ENCODE measurements at places on chromosomes 3 and 15. TPM values are rescaled to one million over a fixed set of nuclear protein-coding genes. Genes with fewer than 3 reads are reported as not detected.

PDZRN3 gene
- 17.0 TPM for total RNA-seq

MCF2L2 gene
- total RNA-seq = under 0.01 TPM

EOMES gene
- total RNA-seq = not detected

MYEF2 gene
- total RNA-seq = 4.5 TPM

MAP6D1 gene
- 1.9 TPM for total RNA-seq

HLTF gene
- total RNA-seq = 39.1 TPM

SOX14 gene
- total RNA-seq = not detected

- no peak overlapping the region for H3K27ac ChIP-seq
- no peak overlapping the region for H3K4me3 ChIP-seq
- no peaks in the 10 kb centered on the region for H3K4me1 ChIP-seq
- H3K27me3 ChIP-seq = no peaks in the 10 kb centered on the region
- H3K36me3 ChIP-seq = no peaks in the 10 kb centered on the region
Measured at GRCh38 chr3:117814975-117815374, 1105.4 kb downstream of the TUSC7 start.

- H3K4me3 ChIP-seq = 0 out of 2 replicates have a peak overlapping the region, but pooled peaks have one; percentile 4
- no peaks in the 10 kb centered on the region for H3K4me1 ChIP-seq
- H3K27ac ChIP-seq = no peak overlapping the region
- H3K27me3 ChIP-seq = peaks cover 8% of the 10 kb centered on the region
- DNase-seq = peak; percentile 54
Measured at GRCh38 chr3:114213292-114213626, 24.1 kb downstream of the ZNF80 start.

DNA sequence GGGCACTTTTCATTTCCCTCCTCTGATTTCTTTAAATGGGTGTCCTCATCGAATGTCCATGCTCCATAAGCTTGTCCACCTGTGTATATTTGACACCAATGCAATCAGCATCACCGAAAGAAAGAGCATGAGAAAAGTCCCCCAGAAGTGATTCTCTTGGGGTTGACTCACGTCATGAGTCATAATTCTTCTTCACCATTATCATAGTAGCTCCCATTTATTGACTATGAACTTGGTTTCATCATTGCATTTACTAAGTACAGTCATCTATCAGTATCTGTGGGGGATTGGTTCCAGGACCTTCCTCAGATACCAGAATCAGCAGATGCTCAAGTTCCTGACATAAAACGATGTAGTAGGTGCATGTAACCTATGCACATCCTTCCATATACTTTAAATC lies 372.5 kb upstream of the CFAP20DC start:
- no peak overlapping the region for H3K27ac ChIP-seq
- H3K36me3 ChIP-seq = no peaks in the 10 kb centered on the region
- no peak overlapping the region for H3K4me3 ChIP-seq
- peak; percentile 94 for DNase-seq
- no peaks in the 10 kb centered on the region for H3K27me3 ChIP-seq

DNA sequence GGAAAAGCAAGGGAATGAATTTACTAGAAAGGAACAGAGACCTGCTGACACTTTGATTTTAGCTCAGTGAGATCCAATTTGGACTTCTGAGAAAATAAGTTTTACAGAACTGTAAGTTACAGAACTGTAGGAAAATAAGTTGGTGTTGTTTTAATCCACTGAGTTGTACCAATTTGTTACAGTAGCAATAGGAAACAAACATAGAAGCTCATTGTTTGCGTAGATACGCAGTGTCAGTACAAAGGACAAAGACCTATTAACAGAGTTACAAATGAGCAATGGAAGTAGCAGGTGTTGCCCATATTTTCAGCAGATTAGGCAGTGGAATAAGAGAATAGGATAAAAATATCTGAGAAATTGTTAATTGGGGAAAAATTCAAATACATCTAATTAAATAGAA lies 385.8 kb upstream of the CNTN6 start:
- H3K27ac ChIP-seq = no peak overlapping the region
- H3K27me3 ChIP-seq = no peaks in the 10 kb centered on the region
- no peak for DNase-seq
- H3K4me3 ChIP-seq = no peak overlapping the region
- H3K4me1 ChIP-seq = no peaks in the 10 kb centered on the region

GRCh38 chr3:126121632-126122031 lies 37.7 kb upstream of the SLC41A3 start:
- H3K4me1 ChIP-seq = no peaks in the 10 kb centered on the region
- no peak overlapping the region for H3K27ac ChIP-seq
- H3K27me3 ChIP-seq = peaks cover 51% of the 10 kb centered on the region
- no peak overlapping the region for H3K4me3 ChIP-seq
- DNase-seq = no peak

DNA sequence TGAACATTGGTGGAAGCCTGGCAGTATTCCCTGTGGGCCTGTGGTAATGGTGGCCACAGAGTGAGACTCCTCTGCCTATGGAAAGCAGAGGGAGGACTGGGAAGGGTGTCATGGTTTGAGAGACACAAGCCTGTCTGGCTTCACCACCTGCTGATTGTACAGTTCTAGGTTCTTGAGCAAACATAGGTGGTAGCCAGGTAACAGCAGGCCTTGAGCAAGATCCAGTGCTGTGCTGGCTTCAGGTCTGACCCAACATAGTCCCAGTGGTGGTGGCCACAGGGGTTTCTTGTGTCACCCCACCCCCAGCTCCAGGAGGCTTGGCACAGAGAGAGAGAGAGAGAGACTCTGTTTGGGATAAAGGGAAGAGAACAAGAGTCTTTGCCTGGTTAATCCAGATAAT lies 22.7 kb upstream of the KPNA4 start:
- H3K4me3 ChIP-seq = no peak overlapping the region
- DNase-seq = no peak
- H3K27ac ChIP-seq = no peak overlapping the region
- H3K27me3 ChIP-seq = no peaks in the 10 kb centered on the region

DNA sequence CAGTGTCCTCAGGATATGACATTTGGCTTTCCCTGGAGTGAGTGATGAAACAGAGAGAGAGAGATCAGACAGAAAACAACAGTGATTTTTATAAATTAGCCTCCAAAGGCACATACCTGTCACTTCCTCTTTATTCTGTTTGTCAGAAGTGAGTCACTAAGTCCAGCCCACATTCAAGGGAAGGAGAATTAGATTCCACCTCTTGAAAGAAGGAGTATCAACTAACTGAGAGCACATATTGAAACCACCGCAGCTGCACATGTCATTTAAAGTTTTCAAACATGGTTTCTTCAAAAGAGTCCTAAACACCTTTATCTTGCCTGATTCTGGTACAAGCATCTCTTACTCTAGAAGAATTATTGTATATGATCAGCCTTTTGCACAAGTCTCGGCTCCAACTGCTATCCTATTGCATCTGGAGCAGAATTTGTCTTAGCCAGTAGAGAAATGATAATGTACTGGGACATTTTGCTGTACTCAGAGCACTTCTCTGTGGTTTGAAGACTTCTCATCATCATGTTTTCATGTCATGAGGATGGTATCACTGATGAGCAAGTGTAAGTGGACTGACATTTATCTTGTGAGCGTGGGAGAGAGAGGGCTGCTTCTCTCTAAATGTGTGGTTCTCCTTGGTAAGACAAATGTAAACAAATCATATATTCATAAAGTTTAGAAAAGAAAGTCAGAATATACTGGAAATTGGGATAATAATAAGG lies 338.9 kb upstream of the CFAP20DC start:
- no peak overlapping the region for H3K4me3 ChIP-seq
- no peak for DNase-seq
- no peaks in the 10 kb centered on the region for H3K27me3 ChIP-seq
- no peaks in the 10 kb centered on the region for H3K4me1 ChIP-seq
- H3K36me3 ChIP-seq = no peaks in the 10 kb centered on the region

GRCh38 chr3:125683067-125683829 lies 88.0 kb upstream of the OSBPL11 start:
- no peak overlapping the region for H3K27ac ChIP-seq
- H3K36me3 ChIP-seq = no peaks in the 10 kb centered on the region
- no peak overlapping the region for H3K4me3 ChIP-seq
- no peak for DNase-seq
- no peaks in the 10 kb centered on the region for H3K4me1 ChIP-seq

GRCh38 chr15:56919609-56920366 lies 1.3 kb downstream of the TCF12 start:
- H3K4me1 ChIP-seq = 0 out of 2 replicates have a peak, but pooled peaks cover 5% of the 10 kb centered on the region
- no peaks in the 10 kb centered on the region for H3K27me3 ChIP-seq

GRCh38 chr3:38147421-38147820 lies 9.0 kb downstream of the MYD88 start:
- H3K27ac ChIP-seq = no peak overlapping the region
- no peak overlapping the region for H3K4me3 ChIP-seq
- H3K27me3 ChIP-seq = no peaks in the 10 kb centered on the region
- H3K36me3 ChIP-seq = no peaks in the 10 kb centered on the region
- no peaks in the 10 kb centered on the region for H3K4me1 ChIP-seq

DNA sequence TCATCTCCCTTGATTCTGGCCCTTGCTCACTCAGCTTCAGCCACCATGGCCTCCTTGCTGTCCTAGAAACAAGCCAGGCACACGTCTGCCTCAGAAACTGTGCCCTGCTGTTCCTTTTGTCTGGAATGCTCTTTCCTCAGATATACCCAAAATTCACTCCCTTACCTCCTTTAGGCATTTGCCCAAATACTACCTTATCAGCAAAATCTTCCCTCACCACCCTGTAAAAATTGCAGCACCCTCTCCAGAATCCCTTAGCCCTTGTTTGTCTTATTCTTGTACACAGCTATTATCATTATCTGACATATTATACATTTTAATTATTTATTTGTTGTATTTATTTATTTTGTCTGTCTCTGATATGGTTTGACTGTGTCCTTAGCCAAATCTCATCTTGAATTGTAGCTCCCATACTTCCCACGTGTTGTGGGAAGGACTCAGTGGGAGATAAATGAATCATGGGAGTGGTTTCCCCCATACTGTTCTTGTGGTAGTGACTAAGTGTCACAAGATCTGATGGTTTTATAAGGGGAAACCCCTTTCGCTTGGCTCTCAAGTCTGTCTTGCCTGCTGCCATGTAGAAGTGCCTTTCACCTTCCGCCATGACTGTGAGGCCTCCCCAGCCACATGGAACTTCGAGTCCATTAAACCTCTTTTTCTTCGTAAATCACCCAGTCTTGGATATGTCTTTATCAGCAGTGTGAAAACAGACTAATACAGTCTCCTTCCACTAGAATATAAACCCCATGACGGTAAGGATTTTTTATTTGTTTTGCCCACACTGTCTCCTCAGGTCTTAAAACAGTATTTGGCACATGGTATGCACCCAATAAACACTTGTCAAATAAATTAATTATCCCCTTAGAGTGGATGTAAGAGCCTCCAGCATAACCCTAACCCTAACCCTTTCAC lies 60.0 kb upstream of the STT3B start:
- H3K27ac ChIP-seq = no peak overlapping the region
- no peaks in the 10 kb centered on the region for H3K4me1 ChIP-seq
- H3K36me3 ChIP-seq = no peaks in the 10 kb centered on the region
- H3K27me3 ChIP-seq = peaks cover 7% of the 10 kb centered on the region
- peak; percentile 24 for DNase-seq

- no peaks in the 10 kb centered on the region for H3K36me3 ChIP-seq
- H3K4me3 ChIP-seq = no peak overlapping the region
- no peaks in the 10 kb centered on the region for H3K27me3 ChIP-seq
- DNase-seq = no peak
- H3K27ac ChIP-seq = no peak overlapping the region
Measured at GRCh38 chr3:97430601-97431000, 334.0 kb upstream of the ARL6 start.

GRCh38 chr3:114687151-114687550 lies 393.3 kb downstream of the TIGIT start:
- H3K4me1 ChIP-seq = no peaks in the 10 kb centered on the region
- DNase-seq = no peak
- no peak overlapping the region for H3K4me3 ChIP-seq
